ENCODE measurements at places on chromosomes 6 and 20.

GRCh38 chr6:136525586-136526195 lies 24.5 kb downstream of the MAP7 start:
- no peak for DNase-seq

- DNase-seq = peak; percentile 49
These were observed 10.2 kb upstream of the CST5 start for GRCh38 chr20:23889775-23890187.

GRCh38 chr20:45957021-45957941 lies 14.7 kb downstream of the ZNF335 start:
- DNase-seq = no peak

DNA sequence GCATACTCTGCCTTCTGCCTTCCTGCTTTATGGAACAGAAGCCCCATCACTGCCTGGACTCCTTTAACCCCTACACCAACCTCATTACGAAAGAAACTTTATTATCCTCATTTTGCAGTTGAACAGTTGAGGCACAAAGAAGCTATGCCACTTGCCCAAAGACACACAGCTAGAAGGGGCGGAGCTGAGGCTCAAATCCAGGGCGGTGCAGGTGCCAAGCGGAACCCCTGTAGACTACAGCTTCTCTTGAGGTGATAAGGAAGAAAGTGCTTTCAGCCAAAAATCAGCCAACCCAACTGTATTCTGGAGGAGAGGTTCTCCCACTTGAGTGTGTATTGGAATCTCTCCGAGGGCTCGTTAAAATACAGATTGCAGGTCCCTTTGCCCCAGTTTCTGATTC lies 90.5 kb downstream of the PRND start:
- no peak for DNase-seq

- no peak for DNase-seq
These were observed 52.6 kb upstream of the PRELID3B start for GRCh38 chr20:59095140-59095539.

GRCh38 chr6:11413728-11414127 lies 123.8 kb upstream of the TMEM170B start:
- DNase-seq = no peak

DNA sequence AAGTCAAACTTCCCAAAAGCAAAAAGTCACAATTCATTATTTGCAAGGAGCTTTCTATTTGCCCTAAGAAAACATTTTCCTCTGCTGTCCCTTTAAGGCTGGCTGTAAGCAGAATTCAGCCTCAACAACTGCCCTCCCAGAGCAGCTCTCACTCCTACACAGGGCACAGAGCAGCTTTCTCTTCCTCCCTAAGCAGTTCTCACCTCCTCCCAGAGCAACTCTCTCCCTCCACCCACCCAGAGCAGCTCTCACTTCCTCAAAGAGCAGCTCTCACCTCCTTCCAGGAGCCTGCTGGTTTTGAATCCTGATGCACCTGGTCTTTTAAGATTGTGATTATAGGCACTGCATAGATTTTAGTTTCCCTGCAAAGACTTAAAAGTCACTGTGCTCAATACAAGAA lies 120.6 kb upstream of the TMEM181 start:
- DNase-seq = no peak

- no peak for DNase-seq
These were observed 25.0 kb upstream of the MRPS18A start for GRCh38 chr6:43712579-43712978.

DNA sequence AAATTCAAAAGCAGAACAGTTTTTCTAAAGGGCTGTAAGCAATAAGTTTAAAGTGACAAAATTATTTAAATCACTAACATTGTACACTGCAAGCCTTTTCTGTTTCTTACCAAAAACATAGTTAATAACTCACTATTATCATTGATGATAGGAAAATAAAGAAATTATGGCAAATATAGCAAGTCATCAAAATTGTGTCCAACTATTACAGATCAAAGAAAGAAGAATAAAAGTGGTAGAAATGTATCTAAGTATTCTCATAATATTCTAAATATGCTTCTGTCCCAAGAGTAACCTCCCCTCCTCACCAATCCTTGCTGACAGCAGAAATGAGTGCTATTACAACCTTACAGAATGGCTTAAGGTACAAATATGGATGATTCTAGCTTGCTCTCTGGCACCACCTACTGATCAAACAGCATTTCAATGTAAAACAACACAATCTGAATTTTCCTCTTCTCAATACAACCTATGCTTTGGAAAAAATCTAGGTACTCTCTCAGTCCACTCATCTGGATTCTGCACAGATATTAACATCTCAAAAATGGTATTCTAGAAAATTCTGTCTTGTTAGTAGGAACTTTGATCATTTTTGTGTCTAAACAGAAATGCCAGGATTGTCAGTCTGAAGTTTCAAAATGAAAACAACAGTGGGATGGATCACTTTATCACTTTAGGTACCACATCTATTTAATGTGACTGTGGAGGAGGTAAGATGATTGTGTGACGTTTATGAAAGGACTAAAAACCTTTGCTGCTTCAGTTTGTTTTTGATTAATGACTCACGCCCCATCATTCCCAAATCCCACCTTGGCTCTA lies 40.9 kb downstream of the ZFP64 start:
- DNase-seq = peak; percentile 6

DNA sequence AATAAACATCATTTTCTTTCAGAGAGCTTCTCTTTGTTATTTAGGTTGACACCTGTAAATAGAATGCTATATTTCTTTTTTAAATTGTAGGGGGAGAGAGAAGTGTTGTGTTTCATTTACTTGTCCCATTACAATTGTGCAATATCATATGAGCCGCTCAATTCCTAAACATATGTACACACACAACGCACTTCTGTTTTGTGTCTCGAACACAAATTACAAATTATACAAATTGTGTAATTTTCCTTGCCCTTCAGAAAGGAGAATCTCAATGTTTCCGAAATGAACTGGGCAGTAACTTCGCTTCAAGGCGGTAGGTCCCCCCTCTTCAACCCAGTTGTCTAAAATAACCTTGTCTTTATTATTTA lies 2.6 kb upstream of the ABT1 start:
- no peak for DNase-seq

DNA sequence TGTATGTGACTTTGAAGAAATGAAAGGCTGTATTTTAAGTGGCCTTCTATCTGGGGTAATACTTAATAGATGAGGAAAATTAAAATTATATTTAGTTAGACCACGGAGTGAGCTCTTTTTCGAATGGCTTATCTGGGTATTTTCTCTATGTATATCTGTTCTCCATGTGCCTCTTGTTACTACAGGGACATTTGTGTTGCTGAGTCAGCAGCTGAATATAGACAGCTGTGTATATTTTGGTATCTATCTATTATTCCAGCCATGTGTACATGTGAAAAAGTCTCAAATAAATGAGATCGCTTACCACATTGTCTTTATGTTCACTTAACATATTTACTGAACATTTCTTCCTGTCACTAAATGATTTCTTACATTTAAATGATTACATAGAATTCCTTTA lies 57.2 kb downstream of the TMEM200A start:
- no peak for DNase-seq

DNA sequence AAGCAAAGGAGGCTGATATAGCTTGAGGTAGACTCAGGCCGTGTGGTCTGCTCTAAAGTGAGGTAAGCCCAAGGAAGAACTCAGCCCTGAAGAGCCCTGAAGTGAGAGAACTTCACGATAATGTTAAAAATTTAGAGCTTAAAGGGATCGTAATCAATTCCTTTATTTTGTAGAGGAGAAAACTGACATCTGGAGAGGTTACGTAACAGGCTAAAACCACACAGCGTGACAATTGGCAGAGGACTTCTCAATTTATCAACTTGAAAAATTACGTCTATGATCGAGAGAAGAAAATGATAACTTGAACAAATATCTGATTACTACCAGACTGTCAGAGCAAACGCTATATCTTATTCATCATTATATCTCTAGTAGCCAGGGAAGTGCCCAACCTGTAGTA lies 121.8 kb upstream of the FOXO3 start:
- DNase-seq = no peak

- no peak for DNase-seq
These were observed 3.6 kb downstream of the GRM4 start for GRCh38 chr6:34142061-34142998.

GRCh38 chr6:1603708-1604107 lies 6.0 kb upstream of the FOXC1 start:
- DNase-seq = no peak

DNA sequence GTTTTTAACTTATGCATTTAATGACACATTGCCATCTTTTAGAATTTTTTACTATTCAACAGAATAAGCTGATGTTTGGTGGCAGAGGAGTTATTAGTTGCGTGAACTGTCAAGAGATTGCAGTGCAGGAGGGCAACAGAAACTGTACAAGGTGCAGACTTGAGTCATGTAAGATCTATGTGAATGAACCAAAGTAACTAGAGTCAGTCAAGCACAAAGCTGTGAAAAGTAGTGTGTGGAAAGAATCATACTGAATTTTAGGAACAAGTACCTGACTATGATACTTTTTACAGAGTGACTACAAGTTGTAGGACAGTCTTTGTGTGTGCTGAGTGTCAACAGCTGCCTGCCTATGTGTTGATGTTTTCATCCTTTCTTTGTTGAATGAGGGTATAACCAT lies 2.7 kb upstream of the C6orf163 start:
- DNase-seq = no peak

GRCh38 chr6:69732640-69733039 lies 64.2 kb downstream of the LMBRD1 start:
- DNase-seq = no peak

DNA sequence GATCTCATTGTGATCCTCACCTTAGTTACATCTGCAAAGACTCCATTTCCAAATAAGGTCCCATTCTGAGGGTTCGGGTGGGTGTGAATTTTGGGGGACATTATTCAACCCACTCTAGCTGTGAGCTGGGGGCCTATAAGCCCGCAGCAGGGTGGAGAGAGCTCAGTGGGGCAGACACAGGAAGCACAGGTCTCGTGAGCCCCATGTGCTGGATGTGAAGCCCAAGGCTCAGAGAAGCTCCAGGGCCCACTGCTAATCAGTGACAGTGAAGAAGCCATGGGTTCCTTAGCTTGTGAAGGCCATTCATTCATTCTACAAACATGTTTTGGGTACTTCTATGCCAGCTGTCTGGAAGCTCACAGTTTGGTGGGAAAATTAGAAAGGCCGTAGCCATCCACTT lies 47.5 kb downstream of the CHMP4B start:
- DNase-seq = no peak

DNA sequence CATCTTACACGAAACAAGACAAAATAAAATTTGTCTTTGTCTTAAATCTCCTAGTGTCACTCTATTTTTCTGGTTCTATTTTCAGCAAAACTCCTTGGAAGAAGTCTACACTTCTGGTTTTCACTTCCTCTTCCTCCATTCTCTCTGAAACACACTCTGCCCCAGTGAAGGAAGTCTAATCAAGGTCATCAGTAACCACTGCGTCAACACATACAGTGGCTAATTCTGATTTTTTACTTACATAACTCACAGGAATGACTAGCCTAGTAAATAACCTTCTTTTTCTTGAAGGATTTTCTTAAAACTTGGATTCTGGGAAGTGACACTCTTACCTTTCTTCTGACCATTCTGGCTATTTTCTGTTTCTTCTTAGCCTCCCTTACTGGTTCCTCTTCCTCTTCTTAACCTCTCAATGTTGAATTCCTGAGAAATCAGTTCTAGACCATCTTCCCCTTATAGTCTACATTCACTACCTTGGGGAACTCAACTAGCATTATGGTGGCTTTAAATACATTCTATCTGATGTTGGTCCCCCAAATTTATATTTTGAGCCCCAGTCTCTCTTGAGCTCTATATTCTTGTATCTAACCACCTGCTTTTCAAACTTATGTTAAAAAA lies 37.5 kb downstream of the AIG1 start:
- peak; percentile 10 for DNase-seq

GRCh38 chr6:5004373-5005037 lies 668 bp upstream of the RPP40 start:
- DNase-seq = no peak

DNA sequence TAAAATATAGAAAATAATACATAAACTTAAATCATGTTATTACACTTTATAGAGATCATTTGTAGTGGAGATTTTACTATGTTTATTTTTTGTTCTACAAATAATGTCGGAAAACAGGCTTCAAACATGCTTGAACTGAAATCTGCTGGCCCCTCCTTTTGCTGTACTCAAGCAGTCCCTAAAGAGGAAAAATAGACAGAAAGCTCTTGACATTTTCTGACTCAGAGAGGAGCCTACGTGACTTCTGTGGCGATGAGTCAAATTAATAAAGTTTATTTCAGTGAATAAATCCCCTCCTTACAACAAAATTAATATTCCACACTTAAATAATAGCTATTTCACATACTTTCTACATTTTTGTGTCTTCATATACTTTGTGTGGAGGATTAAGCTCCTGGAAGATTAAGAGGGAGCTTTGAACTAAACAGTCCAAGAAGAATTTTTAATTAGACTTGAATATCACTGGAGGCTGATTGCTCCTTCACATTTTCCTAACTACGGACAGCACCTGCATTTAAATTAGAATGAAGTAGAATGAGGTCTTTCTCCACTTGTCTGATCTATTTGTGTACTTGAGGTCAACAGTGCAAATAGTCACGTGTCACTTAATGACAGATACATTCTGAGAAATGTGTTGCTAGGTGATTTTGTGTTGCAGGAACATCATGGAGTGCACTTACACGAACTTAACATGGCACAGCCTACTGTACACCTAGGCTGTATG lies 1.7 kb upstream of the TREM1 start:
- no peak for DNase-seq

DNA sequence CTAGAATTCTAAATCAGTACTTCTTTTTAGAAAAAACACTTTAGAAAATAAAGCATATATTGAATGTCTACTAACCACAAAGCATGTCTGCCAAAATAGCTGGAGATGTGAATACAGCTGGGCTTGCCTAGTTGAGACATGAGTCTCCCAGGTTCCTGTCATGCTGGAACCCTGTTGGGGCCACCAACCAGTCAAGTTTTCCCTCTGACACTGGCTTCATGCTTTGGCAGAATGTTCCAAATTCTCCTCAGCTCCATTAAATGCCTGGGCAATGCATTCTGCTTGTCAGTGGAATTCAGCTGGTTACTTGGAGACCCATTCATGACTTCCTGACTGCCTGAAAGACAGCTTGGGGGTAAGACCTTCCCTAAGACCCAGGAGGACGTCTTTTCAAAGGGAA lies 87.2 kb downstream of the PRND start:
- DNase-seq = no peak

- no peak for DNase-seq
These were observed 120.8 kb downstream of the AGPAT4 start for GRCh38 chr6:161152907-161153662.

DNA sequence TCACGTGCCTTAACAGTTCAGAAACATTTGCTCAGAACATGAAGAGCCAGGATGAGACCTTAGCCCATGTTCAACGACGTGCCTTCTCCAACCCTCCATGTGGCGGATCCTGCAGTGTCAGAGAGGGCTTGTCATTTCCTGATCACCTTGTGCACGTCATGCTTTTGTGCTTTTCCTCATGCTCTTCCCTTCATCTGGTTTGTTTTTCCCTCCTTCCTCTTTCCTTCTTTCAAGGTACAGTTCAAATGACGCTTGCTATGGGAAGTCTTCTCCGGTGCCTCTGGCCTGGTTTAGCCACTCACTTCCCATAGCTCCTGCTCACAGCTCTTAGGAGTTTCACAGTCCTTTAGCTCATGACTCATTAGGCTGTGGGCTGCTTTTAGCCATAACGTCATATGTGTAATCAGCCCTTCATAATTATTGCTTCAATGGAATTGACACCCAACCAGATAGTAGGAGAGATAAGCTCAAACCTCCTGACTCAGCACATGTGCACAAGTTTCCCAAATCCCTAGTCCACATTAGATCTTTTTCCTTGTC lies 102.7 kb upstream of the CNKSR3 start:
- no peak for DNase-seq

- DNase-seq = no peak
These were observed 319.7 kb upstream of the TCF21 start for GRCh38 chr6:133568970-133569889.

Measured in CD4-positive, alpha-beta T cell treated with Interleukin-6 at 100 ng/mL for 8 hours (primary cell).